Activated effector memory CD4-positive, alpha-beta T cell treated with Interleukin-2 at 50 U/mL for 16 hours (primary cell): ENCODE measurements at places on chromosomes 11 and 22.

DNA sequence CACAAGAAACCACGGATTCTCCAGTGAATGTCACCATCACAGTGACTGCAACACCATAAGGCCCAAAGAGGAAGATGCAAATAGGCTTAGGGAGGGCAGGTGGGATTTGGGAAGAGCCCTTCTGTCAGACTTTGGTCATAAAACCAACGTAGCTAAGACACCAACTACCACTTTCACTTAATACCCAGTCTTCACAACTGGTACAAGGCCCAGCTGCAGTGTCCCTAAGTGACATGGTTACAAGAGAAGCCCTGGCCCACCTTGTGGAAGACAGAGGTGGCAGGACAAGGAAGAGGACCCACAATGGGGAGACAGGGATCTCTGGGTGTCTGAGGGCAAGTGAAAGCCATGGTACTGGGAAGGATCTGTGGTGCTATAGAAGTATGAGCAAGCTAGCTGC lies 10.0 kb downstream of the VSIG10L2 start:
- no peak for DNase-seq

GRCh38 chr11:111524056-111524455 lies 9.5 kb downstream of the HOATZ start:
- DNase-seq: no peak

DNA sequence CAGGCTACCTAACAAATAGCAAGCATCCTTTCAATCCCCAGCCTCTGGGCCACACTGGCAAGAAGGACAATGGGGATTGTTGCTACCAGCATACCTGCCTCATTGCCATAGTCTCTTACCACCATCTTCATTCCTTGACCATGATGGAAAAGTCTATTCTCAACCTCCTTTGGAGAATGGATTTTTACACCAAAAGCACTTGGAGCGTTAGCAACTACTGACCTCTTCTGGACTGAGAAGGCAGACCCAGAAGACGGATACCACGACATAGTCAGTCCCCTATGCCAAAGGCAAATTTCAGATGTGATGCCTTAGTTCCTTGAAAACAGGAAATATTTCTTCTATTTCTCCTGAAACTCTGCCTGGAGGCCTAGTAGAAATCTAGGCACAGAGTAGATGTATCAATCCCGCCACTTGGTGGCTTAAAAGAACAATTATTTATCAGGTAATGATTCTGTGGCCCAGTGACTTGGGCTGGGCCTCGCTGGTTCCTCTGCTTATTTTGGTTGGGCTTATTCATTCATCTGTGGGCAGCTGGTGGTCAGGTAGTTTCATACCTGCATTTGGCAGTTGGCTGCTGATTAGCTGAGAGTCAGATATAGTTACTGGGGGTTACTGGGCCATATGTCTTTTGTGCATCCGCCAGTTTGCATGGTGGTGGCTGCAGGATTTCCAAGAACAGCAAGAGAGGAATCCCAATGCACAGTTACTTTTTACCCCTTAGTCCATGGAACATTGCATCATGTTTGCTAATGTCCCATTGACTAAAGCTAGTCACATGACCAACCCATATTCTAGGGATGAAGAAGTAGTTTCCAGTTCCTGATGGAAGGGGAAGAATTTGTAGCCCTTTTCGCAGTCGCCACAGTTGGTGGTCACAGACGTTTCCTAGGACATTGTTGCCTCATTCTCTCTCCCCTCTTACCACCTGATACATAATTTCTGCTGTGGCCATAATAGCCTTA lies 75.2 kb downstream of the DHCR7 start:
- DNase-seq: no peak

DNA sequence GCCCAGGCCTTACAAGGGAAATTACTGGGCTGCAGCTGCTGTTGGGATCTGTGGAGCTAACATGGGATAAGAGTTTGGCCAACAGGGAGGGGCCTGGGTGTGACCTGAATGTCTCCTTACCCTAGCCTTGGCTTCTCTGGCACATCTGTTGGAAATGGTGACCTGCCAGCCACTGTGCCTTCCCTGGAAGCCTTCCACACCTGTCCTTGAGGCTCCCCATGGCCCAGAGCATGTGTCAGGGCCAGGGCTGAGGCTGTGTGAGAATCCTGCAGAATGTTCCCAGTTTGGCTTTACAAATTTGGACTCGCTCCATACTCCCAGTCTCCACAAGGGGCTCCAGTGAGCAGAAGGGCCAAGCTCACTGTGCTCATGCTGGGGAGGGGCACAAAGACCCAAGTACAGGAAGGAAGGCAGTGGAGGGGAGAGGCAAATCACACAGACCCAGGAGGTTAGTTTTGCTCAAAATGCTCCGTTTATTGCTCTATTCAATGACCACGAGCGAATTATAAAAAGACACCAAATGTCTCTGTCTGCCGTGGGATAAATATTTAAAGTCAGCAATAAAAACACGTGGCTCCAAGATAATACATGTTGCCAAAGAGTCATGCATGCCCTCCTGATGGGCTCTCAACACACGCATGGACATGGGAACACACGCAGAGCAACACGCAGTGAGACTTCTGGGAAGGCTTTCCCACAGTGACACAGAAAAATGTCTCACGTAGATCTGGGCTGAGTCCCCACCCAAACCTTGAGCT lies 1.7 kb upstream of the IGSF22 start:
- DNase-seq: peak; percentile 23

- DNase-seq: no peak
Measured at GRCh38 chr11:15509082-15509481, 394.4 kb downstream of the INSC start.

DNA sequence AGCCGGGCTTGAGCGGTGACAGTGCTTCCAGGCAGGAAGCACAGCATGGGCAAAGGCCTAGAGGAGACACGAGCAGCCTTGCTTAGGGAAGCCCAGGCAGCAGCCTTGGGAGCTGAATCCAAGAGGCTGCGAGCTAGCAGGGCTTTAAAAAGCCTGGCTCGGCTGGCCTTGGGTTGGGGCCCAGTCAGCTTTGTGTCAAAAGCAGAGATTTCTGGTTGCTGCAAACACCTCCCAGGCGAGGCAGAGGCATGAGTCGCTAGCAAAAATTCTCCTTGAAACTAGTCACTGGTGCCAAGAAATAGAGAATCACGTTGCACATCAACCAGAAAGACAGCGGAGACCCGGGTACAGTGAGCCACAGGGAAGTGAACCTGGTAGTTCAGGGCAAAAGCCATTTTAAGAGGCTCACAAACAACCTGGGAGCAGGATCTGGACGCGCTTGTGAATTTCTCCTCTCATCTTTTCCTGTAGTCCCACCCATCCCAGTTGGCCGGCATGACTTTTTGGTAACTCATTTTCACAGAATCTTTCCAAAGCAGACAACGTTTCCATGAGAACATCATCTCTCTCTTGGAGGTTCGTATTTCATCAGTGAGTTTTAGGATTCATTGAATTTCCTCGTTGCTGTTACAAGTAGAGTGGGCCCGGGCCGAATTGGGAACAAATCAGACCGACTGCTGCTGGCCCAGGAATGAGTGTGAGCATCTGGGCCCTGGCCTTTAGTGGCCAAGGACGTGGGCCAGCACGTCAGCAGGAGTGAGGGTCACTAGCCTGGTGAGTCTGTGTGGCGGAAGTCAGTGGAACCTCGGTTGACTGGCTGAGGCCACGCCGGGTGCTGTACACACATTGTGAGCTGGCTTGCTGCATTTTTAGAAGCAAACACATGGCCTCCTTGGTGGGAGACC lies 16.4 kb upstream of the FGF4 start:
- no peak for DNase-seq

GRCh38 chr11:36757075-36757474 lies 159.0 kb upstream of the RAG2 start:
- no peak for DNase-seq

- DNase-seq: no peak
Measured at GRCh38 chr11:125253795-125254525, 89.4 kb downstream of the PKNOX2 start.

- DNase-seq: no peak
Measured at GRCh38 chr11:5004424-5005274, 10.0 kb downstream of the OR51L1 start.

DNA sequence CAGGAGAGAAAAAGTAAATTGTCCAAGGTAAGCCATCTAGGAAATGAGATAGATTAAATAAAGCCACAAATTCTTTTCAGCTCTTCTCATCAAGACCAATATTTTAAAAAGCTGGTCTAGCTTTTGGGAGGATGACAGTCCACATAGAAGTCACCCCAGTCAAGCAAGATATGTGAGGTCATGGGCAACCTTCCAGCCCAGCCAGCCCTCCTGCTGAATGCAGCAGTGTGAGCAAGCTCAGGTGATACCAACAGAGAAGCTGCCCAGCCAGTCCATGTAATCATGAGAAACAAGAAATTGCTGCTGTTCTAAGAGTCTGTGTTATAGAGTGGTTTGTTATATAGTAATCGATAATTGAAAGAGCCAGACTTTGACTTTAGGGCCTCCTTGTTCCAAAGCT lies 28.7 kb downstream of the KCNE3 start:
- DNase-seq: no peak

- DNase-seq: no peak
Measured at GRCh38 chr11:125162743-125163142, 1.8 kb upstream of the PKNOX2 start.

DNA sequence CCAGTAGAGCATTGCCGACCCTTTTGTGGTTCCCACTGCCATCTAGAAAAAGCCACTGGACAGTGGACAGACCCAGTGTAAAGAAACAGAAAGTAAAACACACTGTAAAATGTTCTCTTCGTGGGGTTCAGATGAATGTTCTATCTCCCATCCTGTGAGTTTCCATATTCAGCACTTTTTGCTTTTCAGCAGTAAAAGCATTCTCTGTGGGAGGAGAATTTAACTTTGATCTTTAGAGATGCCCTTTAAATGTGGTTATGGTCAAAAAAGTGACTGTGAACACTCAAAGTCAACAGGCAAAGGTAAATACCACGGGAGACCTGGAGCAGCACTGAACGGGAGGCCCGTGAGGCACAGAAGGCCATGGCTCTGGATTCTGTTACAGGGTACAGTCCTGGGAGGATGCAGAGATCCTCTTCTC lies 53.9 kb downstream of the FLI1 start:
- DNase-seq: no peak

GRCh38 chr22:42078469-42079318 lies 806 bp upstream of the SMDT1 start:
- DNase-seq: no peak

DNA sequence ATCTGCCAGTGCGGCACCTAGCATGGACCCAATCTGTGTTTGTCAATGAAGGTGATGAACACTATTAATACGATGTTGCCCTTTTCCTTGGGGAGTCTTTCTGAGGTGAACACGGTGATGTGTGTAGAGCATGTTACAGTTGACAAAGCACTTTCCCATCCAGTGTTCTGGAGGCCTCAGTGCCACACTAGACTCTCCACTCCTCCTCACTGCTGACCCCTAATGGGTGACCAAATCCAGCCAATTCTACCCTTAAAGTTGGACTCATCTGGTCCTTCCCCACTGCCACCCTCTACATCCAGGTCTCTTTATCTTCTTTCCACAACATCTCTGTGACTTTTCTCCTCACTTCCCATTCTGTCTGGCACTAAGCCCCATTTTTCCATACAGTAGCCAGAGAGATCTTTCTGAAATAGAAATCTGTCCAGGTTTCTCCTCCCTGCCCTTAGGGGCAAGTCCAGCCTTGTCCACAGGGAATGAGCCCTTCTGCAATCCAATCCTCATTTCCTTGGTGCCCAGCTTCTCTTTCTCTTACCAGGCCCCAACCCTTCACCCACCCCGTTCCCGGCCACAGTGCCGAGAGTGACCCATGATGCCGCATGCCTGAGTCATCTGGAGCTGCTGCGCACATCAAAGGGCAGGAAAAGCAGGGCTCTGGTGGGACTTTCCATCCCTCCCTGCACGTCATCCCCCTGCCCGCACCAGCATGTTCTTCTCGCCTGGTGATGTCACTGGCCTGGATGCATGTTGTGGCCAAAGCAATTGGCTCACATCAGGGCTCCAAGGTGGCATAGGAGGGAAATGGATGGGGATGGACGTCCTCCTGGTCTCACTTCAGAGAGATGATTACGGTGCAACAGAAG lies 64.2 kb downstream of the RASSF10 start:
- DNase-seq: no peak

GRCh38 chr11:93271596-93271995 lies 58.9 kb upstream of the DEUP1 start:
- no peak for DNase-seq

DNA sequence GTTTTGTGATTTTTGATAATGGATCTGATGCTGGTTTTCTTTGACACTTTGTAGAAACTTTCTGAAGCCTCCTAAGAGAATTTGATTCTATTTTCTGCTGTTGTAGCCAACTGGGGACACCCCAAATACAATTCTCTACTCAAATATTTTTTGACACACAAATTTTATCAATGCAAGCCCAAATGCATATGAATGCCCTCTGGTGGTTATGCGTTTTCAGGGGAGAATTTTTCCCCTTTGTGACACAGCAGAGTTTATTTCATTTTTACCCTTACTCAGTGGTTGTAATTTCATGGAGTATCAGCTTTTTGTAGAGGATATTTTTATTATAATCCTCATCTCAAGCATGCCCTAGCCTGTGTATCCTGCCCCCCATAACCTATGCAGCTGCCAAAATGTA lies 44.7 kb upstream of the MTMR2 start:
- no peak for DNase-seq
